ENCODE measurements at places on chromosomes 12 and 14. TPM values are rescaled to one million over a fixed set of nuclear protein-coding genes. Genes with fewer than 3 reads are reported as not detected.
A peak's percentile ranks its signal among the peaks of the same experiment; 100 is the strongest.

DNA sequence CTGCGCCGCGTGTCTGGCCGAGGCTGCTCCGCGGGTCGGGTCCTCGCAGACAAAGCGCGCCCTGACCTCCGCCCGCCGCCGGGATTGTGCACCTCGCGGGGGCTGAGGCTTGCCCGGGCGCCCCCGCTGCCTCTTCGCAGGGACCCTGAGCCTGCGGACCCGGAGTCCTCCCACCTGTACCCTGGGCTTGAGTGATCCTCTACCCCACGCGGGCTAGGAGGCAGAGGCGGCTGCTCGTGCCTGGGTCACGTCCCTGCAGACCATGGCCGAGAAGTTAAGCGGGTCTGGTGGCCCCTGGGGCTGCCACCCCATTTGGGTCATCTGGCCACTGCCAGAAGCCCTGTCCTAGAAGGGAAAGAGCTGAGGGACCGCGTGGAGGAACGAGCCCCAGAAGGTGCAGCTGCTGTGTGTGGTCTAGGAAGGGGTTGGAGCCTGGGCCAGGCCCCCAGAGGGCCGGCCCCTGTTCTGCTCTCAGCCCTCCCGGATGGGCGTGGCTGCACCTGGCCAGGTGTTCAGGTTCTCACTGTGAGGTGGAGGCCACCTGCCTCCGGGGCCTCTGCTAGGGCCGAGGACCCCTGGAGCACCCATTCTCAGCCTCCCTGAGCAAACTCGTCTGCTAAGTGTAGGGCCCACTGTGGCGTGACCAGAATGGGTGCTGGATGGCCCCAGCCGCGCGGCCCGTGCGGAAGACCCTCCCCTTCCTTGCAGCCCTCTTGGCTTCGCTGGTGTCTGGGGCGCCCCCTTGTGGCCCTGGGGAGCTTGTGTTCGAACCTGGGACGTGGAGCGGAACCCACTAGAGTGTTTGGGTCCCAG is 49.6 kb downstream of the LRCOL1 start:
- no peak for DNase-seq

DNA sequence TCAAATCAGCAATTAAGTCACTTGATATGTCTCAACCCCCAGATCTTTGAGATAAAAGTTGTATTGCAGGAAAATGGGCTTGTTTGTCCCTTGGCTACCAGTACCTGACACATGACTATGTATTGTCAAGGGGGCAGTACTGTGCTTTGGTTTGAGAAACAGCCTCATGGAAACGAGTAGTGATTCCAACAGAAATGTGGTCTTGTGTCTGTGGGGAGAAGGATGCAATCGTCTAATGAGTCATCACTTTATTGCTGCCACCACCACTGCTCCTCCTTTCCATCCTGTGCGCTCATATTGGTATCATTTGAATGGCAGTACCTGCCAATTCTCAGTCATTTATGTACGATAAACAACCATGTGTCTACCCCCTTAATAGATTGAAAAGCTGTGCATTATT is 72.8 kb upstream of the ARHGAP5 start:
- no peak for DNase-seq

DNA sequence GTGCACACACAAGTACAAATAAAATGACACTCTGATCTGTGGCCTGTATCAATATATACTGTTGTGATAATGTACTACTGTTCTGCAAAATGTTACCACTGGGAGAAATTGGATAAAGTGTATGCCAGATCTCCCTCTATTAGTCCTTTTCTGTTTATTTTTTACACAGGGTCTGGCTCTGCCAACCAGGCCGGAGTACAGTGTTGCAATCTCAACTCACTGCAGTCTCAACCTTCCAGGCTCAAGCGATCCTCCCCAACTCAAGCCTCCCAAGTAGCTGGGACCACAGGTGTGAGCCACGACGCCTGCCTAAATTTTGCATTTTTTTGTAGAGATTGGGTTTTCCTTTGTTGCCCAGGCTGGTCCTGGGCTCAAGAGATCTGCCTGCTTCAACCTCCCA is 1.9 kb downstream of the NT5DC3 start:
- DNase-seq, result no peak

- no peak for DNase-seq
Measured at GRCh38 chr12:97910559-97910958, 448.0 kb downstream of the RMST start.

DNA sequence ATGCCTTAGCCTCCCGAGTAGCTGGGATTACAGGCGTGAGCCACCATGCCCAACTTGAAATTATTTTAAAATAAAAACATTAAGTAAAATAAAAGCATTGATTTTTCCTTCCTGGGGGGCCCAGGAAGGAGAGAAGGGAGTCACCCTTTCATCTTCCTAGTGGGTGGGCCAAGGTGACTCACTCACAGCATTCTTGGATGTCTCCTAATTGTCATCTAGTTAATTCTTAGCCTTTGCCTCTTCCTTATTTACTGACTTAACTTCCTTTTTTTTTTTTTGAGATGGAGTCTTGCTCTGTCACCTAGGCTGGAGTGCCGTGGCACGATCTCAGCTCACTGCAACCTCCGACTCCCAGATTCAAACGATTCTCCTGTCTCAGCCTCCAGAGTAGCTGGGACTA is 29.2 kb downstream of the TMEM120B start:
- no peak for DNase-seq

DNA sequence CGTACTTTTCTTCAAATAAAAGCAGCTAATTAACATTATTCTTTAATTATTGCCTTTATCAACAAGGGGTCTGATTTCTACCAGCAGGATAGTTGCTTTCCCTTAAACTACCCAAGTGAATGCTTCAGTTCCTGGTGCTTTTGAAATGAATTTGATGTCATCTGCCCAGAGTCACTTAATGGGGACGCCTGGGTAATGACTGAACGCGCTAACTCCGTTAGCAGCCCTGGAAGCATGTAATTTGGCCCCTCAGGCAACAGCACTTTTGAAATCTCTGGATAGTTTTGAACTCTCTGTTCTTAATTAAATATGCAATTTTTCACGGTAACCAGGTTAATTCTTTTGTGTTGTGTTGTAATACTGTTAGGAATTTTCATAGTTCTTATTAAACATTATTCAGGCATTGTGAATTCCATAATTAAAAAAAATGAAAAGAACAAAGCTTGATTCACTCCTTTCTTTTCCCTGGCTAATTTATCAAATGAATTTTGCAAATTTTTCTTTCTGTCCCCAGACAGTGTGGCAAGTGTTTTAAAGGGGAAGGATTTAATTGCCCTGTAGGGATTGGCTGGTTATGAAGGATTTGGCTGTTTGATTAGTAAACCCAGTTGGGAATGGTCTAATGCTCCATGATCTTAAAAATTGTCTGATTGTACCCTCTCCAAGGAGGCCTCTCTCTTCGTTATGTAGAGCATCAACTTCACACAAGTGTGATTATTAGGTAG is 137.5 kb upstream of the MYL2 start:
- DNase-seq, result no peak

- DNase-seq, result no peak
Measured at GRCh38 chr14:94334872-94335271, 11.7 kb upstream of the SERPINA6 start.

DNA sequence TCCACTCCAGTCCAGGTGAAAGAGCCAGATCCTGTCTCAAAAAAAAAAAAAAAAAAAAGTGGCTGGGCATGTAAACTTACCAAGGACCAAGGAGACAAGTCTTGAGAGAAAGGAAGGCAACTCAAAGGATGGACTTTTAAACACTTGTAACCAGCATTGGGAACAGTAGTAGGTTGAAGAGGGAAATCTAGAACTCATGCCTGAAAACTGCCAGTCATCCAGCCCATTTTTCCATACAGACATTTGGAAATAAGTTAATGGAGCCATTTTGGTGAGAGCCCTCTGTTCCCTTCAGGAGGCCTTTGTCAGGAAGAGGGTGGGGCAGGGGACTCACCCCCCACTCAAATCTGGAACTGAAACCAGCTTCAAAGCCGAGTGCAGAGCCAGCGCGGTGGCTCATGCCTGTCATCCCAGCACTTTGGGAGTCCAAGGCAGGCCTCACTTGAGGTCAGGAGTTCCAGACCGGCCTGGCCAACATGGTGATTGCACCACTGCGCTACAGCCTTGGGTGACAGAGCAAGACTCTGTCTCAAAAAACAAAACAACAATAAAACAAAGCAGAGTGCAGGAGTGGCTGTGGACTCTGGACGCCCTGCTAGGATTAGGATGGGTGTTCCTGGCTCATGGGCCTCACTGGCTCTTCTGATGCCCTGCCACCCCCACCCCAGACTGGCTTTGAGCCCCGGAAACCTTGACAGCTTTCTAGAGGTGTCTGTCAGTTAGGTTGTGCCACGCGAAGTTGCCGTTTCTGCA is 1.6 kb upstream of the MLXIP start:
- no peak for DNase-seq

DNA sequence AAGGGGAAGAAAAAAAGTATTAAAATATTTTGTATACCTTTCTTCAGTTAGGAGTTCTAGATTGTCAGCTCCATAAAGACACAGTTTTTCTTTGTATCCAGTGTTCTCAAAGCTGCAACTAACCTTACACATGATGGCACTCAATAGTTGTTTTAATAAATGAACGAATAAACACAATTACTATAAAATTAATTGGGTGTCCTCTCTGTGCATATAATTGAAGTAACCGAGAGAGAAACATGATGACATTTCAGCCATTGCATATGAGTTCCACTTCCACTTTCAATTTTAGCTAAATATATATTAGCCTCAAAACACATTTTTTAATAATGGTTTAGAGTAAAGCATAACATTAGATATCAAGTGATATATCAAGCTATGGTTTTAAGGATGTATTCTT is 671.2 kb downstream of the LRFN5 start:
- no peak for DNase-seq

- DNase-seq, result no peak
Measured at GRCh38 chr14:44099743-44100488, 407.2 kb downstream of the FSCB start.

DNA sequence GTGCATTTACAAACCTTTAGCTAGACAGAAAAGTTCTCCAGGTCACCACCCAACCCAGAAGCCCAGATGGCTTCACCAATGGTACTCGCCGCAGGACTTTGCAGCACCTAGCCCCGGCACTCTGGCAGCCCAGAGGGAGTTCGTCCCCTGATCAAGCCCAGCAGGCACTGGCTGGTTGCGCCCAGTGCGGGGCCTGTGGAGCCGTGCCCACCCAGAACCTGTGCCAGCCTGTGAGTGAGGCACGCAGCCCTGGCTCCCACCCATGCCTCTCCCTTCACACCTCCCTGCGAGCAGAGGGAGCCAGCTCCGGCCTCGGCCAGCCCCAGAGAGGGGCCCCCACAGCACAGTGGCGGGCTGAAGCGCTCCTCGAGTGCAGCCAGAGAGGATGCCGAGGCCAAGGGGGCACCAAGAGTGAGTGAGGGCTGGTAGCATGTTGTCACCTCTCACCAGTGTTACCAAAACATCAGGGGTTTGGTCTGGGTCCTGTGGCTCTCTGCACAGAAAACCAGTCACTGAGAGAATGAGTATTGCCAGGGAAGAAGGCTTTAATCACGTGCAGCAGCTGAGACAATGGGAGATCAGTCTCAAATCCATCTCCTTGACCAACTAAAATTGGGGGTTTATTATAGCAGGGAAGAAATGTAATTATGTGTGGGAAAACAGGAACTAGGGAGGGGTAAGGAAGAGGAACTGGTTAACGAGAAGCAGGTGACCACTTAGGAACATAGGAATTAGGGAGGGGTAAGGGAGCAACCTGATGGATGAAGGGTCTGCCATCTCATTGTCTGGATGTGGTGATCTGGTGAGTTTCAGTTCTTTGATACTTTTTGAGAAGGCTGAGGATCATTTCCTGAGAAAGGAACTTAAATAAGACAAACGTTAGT is 151.3 kb downstream of the NUBPL start:
- no peak for DNase-seq

- no peak for DNase-seq
Measured at GRCh38 chr14:90820958-90821357, 4.7 kb upstream of the TTC7B start.

DNA sequence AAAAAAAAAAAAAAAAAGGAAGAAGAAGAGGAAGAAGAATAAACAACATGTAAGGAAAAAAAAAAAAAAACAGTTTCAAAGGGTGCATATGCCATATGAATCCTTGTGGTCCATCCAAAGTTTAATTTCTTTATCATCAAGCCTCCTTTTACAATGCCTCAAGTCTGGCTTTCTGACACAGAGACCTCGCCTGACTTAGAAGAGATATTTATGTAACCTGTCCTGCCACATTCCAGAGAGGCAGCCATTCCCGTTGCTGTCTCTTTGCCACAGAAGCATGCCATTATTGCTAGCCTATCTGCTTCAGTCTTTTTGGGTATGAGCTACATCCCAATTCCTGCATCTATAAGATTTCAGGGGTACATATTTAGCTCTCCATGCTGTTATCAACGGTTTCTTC is 596.7 kb upstream of the ATP2B1 start:
- no peak for DNase-seq

GRCh38 chr12:34597548-34598351 is 575.5 kb downstream of the ALG10 start:
- peak; percentile 10 for DNase-seq

GRCh38 chr12:131836193-131836592 is 8.0 kb downstream of the MMP17 start:
- no peak for DNase-seq

GRCh38 chr14:101820283-101820798 is 58.8 kb downstream of the PPP2R5C start:
- no peak for DNase-seq

DNA sequence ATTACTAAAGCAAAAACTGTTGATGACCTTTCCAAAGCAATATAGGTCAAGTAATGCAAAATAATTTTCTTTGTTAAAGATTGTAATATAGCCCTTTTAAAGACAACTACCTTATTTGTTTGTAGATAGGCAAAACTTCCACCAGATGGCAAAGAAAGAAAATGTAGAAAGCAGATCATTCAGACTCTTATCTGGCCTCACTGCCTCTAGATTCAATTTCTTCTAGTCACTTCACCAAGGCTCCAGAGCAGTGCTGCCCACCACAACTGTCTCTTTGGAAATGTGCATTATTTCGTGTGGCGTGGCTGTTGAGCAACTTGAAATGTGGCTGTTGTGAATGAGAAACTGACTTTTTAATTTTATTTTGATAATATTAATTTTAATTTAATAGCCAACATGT is 127.1 kb downstream of the ITPR2 start:
- DNase-seq, result no peak

DNA sequence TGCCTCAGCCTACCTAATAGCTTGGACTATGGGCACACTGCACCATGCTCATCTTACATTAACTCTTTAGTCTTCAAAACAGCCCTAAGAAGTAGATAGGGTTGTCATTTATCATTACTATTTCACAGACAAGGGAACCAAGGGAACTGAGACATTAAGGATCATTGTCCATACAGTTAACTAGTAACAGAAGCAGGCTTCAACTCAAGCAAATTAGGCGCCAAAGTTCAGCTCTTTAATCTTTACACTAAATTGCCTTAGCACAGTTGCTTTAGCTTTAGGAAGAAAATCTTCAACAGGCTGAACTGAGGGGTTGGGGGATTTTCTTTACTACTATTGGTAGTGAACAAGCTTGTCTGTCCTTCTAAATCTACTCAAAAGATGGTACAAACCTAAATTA is 68.8 kb upstream of the CAND1 start:
- no peak for DNase-seq

- no peak for DNase-seq
Measured at GRCh38 chr12:29113101-29113500, 36.0 kb upstream of the FAR2 start.

- no peak for DNase-seq
Measured at GRCh38 chr14:73191441-73191840, 45.9 kb upstream of the PAPLN start.

Gene CLEC4D
- not detected for total RNA-seq

Gene LBHD2
- not detected for total RNA-seq

Gene GPR68
- 0.17 TPM for total RNA-seq

Gene DTX1
- 0.75 TPM for total RNA-seq

Gene PLBD1
- 6.5 TPM for total RNA-seq

All from psoas muscle (tissue), 8 donors.